ENCODE measurements at places on chromosomes 2 and 18. TPM values are rescaled to one million over a fixed set of nuclear protein-coding genes. Genes with fewer than 3 reads are reported as not detected.

DNA sequence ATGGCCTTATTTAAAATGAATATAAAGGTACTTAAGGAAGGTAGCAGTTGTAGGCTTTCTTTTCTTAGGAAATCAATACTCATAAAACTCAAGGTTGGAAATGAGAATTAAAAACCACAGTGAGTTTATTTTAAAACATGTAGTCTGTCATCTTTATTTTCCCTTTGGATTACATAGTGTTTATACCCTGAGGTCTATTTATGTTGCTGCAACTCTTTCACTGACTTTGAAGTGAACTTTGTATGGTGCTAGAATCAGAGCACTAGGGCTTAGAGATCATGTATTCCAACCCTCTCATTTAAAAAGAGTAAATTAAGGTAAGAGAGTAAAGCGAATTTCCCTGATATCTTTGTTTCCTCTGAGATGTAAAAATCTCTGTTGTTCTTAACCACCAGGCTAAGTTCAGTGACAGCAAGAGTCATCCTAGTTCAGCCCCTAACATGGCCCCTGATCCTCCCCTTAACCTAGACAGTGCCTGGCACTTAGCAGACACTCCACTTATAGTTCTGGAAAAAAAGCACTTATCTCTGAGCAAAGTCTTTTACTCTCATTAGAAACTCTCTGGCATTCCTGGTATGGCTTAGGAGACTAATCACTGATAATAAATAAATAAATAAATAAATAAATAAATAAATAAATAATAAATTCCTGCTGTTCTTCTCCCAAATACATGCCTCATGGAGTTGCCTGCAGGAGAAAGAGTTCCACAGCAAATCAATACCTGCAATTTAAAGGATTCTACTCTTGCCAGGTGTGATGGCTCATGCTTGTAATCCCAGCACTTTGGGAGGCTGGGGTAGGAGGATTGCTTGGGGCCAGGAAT, 33.0 kb upstream of the PPP1R1C start:
- DNase-seq = no peak

DNA sequence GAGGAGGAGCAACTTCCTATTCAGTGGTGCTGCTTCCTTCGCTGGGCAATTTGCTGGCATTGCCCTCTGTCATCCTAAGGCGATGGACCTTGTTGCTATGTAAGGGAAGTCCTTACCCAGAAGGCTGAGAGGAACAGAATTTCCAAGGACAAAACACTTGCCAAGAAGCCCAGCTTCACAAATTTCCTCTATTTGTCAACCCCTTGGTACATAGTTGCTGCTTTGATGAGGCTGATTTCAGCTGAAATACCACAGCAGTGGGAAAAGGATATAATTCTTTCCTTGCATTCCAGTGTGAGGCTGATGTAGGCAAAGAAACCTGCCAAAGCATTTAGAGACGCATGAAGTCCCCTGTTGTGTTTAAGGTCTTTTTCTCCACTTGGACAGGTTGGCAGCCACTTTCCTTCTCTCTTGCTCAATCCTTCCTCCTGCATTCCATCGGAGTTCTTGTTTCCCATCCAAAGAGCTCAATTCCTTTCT, 16.4 kb upstream of the ST3GAL5 start:
- no peak for DNase-seq

GRCh38 chr2:11144077-11144737, 11.1 kb upstream of the SLC66A3 start:
- DNase-seq = no peak

DNA sequence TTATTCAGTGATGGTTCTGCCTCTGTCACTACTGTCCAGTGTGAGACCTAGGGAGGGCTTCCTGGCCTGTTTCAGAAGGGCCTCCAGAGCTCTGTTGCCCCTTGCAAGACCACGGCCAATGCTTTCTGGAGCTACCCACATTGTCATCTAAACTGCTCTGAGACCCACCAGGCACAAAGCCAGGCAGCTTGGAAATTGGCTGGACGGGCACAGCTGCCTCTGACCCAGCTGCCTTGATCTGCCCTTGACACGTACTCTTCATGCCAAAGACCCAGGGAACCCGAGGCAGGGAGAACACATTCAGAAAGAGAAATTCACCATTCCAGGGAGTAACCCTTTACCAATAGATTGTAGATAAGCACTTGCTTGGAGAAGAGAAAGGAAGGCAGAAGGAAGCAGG, 183.7 kb upstream of the SIX2 start:
- no peak for DNase-seq

- DNase-seq = no peak
Measured at GRCh38 chr18:55139836-55140235, 180.6 kb upstream of the CCDC68 start.

DNA sequence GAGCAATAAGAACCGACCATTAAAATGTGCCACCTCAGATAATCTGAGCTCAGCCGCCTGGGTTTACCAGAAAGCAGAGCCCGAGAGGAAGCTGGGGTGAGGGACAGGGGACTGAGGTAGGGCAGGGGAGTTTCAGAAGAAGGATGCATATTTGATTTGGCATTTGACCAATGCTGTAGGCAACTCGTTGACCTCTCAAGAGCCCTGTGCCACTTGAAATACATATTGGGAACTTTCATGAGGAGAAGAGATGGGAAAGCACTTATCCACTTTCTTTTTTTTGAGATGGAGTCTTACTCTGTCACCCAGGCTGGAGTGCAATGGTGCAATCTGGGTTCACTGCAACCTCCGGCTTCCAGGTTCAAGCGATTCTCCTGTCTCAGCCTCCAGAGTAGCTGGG, 148.4 kb upstream of the SPRED2 start:
- DNase-seq = no peak

Gene OTOS
- polyA plus RNA-seq = not detected

Gene CABYR
- 3.3 TPM for polyA plus RNA-seq

Gene ITPRIPL1
- 3.0 TPM for polyA plus RNA-seq

Data from forelimb muscle (tissue), 1 donor.